ENCODE measurements at places on chromosomes 13 and 19. TPM values are rescaled to one million over a fixed set of nuclear protein-coding genes. Genes with fewer than 3 reads are reported as not detected.

ZNF296 gene
- total RNA-seq, result 0.20 TPM

DENND1C gene
- total RNA-seq, result 0.87 TPM

RELB gene
- 3.5 TPM for total RNA-seq

GPR18 gene
- not detected for total RNA-seq

FZR1 gene
- total RNA-seq, result 19.2 TPM

SELENOV gene
- total RNA-seq, result not detected

ZNF708 gene
- 3.1 TPM for total RNA-seq

CCDC169 gene
- total RNA-seq, result 0.27 TPM

CYP2F1 gene
- total RNA-seq, result not detected

OLFM4 gene
- 0.20 TPM for total RNA-seq

PNMA8A gene
- 9.4 TPM for total RNA-seq

NLRP12 gene
- 0.22 TPM for total RNA-seq

ZSWIM9 gene
- total RNA-seq, result 7.9 TPM

COLGALT1 gene
- total RNA-seq, result 33.0 TPM

PLVAP gene
- total RNA-seq, result 22.9 TPM

ZNF304 gene
- 8.3 TPM for total RNA-seq

SEMA6B gene
- 15.7 TPM for total RNA-seq

COMP gene
- not detected for total RNA-seq

NECTIN2 gene
- total RNA-seq, result 35.4 TPM

C5AR1 gene
- total RNA-seq, result 5.3 TPM

KASH5 gene
- not detected for total RNA-seq

CGB1 gene
- total RNA-seq, result not detected

CLDN10 gene
- not detected for total RNA-seq

SLC27A5 gene
- total RNA-seq, result 4.3 TPM

CCDC9 gene
- 19.2 TPM for total RNA-seq

SYT5 gene
- total RNA-seq, result not detected

ARHGAP45 gene
- total RNA-seq, result 6.0 TPM

FAM216B gene
- total RNA-seq, result 4.4 TPM

LHFPL6 gene
- 54.3 TPM for total RNA-seq

CCNA1 gene
- not detected for total RNA-seq

LGALS14 gene
- total RNA-seq, result not detected

MISP gene
- not detected for total RNA-seq

IZUMO2 gene
- not detected for total RNA-seq

IGFL2 gene
- total RNA-seq, result not detected

HSD11B1L gene
- total RNA-seq, result 5.5 TPM

SIGLEC5 gene
- 0.84 TPM for total RNA-seq

KMT2B gene
- 15.8 TPM for total RNA-seq

YJEFN3 gene
- 9.4 TPM for total RNA-seq

ERICH6B gene
- not detected for total RNA-seq

PSG1 gene
- not detected for total RNA-seq

MBD3L3 gene
- not detected for total RNA-seq

GPR4 gene
- total RNA-seq, result 4.8 TPM

ZFP36 gene
- 53.0 TPM for total RNA-seq

ZNF600 gene
- total RNA-seq, result 2.0 TPM

PTGER1 gene
- total RNA-seq, result not detected

CDC42EP5 gene
- total RNA-seq, result 11.0 TPM

FLT1 gene
- total RNA-seq, result 46.1 TPM

C19orf53 gene
- 91.1 TPM for total RNA-seq

CALR3 gene
- not detected for total RNA-seq

CCDC106 gene
- total RNA-seq, result 16.8 TPM

PODNL1 gene
- 2.0 TPM for total RNA-seq

TNNI3 gene
- total RNA-seq, result 5,071 TPM

REEP6 gene
- 0.72 TPM for total RNA-seq

ZNF547 gene
- total RNA-seq, result 3.2 TPM

ANKRD24 gene
- 0.42 TPM for total RNA-seq

CHST8 gene
- not detected for total RNA-seq

SSC5D gene
- total RNA-seq, result 2.7 TPM
